ENCODE measurements at places on chromosomes 5 and 9.

DNA sequence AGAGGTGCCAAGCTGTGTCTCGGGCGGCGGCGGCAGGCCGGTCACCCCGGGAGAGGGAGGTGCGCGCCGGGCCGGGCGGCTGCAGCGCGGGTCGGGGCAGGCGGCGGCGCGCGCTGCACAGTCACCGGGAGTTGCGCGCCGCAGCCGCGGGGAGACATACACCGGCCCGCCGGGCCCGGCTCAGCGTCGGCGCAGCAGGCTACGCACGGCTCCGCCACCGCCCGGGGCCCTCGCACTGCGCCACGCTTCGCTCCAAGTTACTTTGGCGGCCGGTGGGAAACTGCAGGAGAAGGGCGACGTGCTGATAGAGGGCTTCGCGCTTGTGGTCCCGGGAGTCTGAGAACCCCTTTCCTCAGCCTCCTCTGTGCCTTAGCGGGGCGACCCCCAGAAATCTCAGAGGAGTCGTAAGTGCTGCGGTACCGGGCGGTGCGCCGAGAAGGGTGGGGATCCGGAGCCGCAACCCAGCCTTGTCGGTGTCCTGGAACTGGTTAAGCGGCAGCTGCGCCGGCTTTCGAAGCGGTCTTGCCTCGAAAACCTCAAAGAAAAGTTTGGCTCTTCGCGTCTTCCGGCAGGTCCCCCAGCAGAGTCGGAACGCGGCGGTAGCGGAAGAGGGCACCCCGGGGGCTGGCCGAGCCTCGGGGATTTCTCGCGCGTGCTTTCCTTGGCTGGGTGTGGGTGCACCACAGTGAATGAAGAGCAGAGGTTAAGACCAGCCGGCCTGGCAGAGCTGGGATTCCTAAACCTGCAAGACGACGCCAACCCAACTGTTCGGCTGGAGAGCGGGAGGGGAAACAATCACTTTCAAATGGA, at the start of gene EFNA5:
Gene EFNA5 (minus strand): TSS at position 6 of the 810 bp plus-strand sequence.
- no peak for DNase-seq

DNA sequence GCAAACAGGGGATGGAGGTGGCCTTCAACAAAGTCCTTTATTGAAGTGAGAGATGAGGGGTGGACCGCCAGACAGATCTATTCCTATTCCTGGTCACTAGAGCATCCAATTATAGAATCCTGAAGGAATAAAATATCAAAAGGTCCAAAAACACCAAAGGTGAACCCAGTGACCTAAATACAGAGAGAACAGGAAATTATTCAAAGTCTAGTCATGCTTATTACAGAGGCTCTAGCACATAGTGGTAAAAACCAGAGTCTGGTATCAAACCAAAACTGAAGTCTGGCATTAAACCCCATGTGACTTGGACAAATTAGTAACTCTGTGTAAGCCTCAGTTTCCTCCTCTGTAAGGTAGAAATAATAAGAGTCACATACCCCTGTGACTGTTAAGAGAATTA, 100.5 kb upstream of the SNX2 start:
- no peak for DNase-seq

DNA sequence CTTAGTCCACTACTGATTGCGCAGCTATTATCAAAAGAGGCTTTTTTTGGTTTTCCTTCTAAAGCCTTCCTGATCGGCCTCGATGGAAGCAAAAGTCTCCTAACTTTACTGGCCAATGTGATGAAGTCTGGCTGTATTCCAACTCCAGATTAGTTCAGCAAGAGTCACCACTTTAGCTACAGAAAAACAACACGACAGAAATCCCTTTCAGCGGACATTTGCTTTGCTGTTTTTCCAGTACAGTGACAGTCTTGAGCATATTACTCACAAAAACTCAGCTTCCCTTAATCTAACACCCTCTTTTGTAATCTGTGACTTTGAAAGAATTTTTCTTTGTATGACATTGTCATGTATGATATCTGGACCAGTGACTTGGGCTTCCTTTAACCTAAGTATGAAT, 95.7 kb downstream of the HOMER1 start:
- DNase-seq: no peak

GRCh38 chr9:128835246-128836210, 5.9 kb upstream of the SPOUT1 start:
- no peak for DNase-seq
